ENCODE measurements at places on chromosomes 6 and 20.

- no peak for DNase-seq
Measured at GRCh38 chr6:14109411-14109826, 8.2 kb upstream of the CD83 start.

- DNase-seq = no peak
Measured at GRCh38 chr6:20167601-20168000, 44.7 kb downstream of the MBOAT1 start.

GRCh38 chr6:137403855-137404254 is 90.3 kb downstream of the OLIG3 start:
- no peak for DNase-seq

GRCh38 chr6:136538836-136539235 is 11.4 kb downstream of the MAP7 start:
- no peak for DNase-seq

GRCh38 chr6:145725570-145725969 is 9.8 kb downstream of the EPM2A start:
- DNase-seq = no peak
